Activated naive CD4-positive, alpha-beta T cell treated with anti-CD3 and anti-CD28 coated beads, Interleukin-2, amount 50 U/mL, for 72 hours (primary cell): ENCODE measurements at places on chromosomes 1 and 21.

DNA sequence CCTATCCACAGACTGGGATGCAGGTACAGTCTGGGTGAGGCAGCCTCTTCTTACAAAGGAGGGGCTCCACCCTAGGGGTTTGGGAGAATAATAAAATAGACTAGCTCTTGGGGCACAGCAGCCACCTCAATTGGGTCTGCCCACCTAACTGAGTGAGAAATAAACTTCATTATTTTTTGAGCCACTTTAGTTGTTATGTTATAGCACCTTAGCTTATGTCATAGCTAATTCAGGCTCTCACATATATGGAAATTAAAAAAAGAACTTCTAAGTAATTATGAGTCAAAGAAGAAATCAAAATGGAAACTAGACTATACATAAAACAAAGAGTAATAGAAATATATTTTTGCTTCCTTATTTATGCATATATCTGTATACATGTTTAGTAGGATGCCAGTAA lies 318.5 kb upstream of the B3GALT2 start:
- no peak for DNase-seq

DNA sequence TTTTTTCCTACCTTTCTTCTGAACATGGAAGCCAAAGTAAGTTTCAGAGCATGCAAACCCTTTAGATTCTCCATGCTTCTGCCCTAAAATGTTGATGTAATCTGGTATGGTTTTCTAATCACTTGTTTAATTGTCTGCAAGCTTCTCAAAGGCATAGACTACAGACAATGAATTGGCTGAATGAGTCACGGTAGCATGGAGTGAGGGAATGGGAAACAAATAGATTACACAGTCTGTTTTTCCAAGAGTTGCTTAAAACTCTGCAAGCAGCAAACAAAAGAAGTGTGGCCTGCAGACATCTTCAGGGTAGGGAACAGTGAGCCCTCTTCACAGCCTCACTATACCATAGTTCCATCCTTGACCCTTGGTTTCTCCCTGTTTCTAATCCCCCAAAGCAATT lies 326.0 kb downstream of the BARHL2 start:
- DNase-seq = no peak

GRCh38 chr1:221294242-221294641 lies 415.0 kb downstream of the HLX start:
- DNase-seq = no peak

DNA sequence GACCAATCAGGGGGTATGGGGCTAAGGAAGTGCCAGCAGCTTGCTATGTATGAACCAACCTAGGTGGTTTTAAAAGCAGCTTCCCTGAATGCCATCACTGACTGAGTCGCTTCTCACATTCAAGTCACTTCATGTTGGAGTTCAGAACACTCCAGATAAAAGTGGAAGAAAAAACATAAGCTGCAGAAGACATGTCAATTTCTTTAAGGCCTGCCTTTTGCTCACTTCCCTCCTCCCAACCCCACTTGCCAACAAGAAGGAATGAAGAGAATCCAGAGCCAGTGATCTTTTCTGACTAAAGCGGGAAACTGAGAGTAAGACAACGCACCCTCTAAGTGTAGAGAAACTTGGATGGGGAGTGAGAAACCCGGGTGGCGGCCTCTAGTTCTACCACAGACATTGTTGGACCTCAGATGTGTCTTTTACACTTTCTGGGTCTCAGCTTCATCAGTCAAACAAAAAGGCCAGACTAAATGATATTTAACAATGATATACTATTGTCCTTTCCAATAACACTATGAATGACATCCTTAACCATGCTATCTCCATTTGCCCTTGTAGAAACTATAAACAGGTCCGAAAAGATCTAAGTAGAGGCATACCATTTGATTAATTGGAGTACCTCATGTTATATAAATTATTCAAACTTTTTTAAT lies 54.1 kb downstream of the LUZP1 start:
- DNase-seq = no peak

GRCh38 chr21:24727803-24728440 lies 879.4 kb downstream of the MRPL39 start:
- no peak for DNase-seq

DNA sequence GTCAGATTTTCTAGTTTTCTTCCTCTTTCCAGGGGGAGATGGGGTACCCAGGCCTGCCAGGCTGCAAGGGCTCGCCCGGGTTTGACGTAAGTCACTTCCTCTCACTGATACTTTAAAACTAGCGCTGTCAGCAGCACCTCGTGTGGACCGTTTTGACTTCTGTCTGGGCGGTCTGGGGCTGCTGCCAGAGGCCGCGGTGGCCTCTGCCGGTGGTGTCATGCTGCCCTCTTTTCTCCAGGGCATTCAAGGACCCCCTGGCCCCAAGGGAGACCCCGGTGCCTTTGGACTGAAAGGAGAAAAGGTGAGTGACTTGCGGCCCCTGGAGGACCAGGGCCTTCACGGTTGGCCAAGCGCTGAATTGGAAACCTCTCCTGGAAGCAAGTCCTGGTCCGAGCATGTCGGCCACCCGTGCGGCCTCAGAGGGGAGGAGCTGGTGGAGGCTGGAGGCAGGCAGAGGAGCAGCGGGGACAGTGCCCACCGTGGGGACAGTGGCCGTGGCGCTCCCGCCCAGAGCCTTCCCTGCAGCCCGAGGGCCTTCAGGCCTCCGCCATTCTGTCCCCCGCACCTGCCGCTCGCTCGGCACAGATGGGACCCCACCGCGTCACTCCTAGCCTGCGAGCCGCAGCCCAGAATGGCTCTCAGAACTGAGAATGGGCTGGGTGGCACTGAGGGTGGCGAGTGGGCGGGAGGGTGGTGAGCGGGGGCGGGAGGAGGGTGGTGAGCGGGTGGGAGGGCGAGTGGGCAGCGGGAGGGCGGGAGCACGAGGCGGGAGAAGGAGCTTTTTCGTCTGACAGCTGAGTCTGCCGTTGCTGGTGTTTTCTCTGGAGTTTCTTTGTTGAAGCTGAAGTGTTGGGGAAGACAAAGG lies 9.4 kb downstream of the COL6A1 start:
- DNase-seq = no peak

DNA sequence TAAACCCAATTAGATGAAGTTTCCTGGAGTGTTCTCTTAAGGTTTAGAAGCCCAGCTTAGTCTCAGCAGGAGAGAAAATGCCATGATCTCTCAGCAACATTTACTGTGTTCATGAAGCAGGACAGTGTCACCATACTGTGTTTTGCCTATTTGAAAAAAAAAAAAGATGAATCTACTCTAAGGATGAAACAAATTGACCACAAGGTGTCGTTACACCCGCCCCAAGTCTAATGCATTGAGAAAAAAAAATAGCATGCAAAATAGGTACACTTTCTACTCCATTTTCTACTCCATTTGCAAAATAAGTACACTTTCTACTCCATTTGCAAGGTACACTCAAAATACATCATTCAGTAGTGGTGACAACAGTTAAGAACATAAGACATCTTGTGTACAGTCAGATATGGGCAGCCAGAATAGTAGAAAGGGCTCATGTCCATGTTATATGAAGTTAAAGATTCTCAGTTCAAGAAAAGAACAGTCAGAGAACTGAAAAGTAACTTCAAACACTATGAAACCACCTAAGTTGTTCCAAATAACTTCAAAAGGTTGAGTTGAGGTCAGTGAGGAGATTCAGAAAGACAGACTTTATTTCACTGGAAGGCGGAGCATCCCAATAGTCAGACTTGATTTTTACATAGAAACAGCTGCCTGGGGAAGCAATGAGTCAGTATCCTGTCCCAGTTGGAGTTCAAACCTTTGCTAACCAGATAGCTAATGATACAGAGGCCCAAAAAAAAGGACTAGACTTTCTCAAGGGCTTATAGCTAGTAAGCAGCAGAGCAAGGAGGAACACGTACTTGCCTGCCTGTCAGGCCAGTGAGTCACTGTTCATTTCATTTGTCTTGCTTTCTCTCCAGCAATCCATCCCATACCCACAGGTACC lies 13.3 kb downstream of the PLPPR5 start:
- DNase-seq = no peak

DNA sequence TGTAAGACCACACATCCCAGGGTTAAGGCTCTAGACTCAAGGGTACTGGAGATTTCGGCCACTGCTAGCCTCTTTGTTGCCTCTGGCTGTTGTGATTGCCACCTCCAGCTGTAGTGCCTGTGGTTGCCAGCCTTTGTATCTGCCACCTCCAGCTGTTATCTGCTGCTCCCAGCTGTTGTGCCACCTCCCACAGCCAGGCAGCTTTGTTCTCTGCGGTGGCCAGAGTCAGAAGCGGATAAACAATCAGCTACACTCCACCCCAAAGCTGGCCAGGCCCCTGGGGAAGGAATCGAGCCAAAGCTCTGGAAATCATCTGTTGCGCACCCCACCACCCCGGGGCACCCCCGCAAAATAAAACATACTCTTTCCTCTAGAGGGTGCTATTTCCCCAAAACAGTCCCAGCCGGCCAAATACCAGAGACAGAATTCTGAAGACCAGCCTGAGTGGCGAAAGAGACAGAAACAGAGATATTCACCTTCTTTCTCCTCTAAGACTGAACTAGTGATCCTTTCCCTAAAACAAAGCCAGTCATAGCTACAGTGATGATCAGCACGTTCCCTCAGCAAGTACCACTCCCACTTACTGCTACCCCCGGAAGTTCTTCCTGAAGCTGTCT lies 14.8 kb upstream of the PIGM start:
- peak; percentile 50 for DNase-seq

- DNase-seq = no peak
Observed at GRCh38 chr1:108636876-108637275, 24.0 kb downstream of the HENMT1 start.

GRCh38 chr21:38813547-38813946 lies 7.8 kb downstream of the ETS2 start:
- DNase-seq = no peak

GRCh38 chr1:59666106-59666505 lies 148.6 kb upstream of the HOOK1 start:
- no peak for DNase-seq

- no peak for DNase-seq
Observed at GRCh38 chr21:17550671-17551308, 37.9 kb downstream of the CXADR start.

DNA sequence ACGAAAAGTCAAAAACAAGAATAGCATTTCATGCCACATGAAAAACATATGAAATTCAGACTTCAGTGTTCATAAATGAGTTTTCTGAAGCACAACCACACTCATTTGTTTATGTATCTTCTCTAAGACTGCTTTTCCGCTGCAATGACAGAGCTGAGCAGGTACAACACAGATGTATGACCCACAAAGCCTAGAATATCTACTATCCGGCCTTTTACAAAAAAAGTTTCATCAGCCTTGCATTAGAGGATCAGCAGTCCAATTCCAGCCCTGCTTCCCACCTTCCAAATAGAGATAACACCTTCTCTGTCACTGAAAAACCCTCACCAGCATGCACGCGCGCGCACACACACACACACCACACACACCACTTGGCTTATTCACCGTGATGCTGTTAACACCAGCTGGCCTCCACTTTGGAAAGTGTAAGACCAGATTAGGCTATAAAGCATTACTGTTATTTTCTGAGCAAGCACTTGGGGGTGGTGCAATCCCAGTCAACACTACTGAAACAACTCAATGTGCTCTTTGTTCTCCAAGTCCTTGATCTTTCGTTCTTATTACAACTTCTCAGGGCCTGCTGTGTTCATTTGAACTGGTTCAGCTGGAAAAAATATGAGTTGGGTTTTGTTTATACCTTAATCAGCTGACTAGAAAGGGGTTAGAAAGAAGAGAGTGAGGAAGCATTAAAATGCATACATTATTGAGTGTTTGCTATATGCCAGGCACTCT lies 90.0 kb downstream of the GLUL start:
- no peak for DNase-seq

DNA sequence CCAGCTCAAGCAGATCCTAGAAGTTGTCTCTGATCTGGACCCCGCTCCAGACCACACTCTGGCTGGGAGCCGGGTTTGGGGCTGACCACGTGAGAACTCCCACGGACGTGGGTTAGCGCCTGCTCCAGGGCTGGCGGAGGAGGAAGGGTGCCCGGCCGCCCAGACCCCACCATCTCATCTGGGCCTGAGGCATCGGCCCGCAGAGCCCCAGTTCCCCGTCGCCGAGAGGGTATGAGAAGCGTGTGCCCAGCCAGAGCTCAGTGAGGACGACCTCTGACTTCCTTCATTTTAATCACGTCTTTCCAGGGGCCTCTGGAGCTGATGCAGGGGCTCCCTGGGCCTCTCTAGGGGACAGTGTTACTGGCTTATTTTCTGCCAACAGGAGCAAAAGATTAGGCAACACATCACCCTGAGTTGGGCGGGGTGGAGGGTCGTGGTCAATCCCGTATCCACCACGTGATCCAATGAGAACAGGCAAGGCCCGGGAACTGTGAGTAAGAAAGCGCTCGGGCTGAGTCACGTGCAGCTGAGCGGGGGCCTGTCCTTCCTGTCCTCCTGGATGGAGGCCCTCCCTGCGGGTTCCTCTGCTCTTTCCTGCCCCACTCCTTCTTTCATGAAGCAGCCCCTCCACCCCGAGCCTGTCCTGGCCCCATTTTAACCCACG lies 81.1 kb downstream of the SIK1 start:
- DNase-seq = no peak

DNA sequence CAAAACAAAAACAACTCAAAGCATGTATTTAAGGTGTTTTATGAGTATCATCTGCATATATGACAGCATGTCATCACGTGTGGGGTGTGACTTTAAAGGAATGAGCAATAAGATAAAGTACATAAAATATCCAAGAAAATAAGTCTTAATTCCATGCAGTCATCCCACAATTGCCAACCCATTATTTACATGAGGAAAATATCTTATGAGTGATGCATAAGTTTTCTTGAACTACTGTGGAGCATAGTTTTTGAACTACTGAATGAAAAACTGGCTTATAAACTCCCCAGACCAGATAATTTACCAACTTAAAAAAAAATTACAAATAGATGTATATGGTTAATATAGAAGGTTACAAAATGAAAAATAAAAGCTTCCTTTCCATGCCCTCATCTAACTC lies 29.7 kb upstream of the MTMR11 start:
- DNase-seq = no peak

DNA sequence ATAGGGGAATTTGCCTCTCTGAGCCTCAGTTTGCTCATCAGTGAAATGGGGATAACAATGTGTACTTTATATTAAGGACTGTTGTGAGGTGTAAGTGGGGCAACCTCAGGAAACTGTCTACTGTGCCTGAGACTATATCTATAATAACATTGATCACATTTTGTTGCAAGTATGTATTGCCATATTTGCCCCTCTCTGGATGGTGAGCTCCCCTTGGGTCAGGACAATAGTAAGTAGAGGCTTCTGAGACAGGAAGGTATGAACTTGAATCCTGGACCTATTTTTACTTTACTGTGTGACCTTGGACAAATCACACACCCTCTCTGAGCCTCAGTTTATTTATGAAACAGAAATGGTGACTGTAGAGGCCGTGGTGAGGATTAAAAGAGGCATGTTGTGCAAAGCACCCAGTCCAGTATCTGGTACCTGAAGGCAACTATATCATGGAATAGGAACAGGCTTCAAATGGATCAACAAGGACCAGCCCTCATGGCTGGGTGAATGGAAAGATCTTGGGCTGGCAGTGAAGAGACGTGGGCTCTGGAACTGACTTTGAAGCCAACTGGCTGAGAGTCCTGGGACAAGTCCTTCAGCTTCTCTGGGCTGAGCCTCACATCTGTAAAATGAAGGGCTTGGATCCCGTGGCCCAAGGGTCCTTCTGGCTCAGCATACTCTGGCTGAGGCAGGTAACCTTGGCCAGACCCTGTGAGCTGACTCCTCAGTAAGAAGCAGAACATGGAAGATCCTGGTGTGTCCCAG lies 35.0 kb upstream of the ID3 start:
- DNase-seq = no peak

- DNase-seq = no peak
Observed at GRCh38 chr1:60709426-60709825, 372.9 kb upstream of the NFIA start.

GRCh38 chr1:213507472-213508223 lies 456.6 kb downstream of the RPS6KC1 start:
- DNase-seq = no peak
